ENCODE measurements at places on chromosomes 16 and 17.

- DNase-seq = no peak
Observed at GRCh38 chr17:32240750-32241149, 24.9 kb upstream of the RHBDL3 start.

- no peak for DNase-seq
Observed at GRCh38 chr17:79978548-79978855, 57.2 kb downstream of the TBC1D16 start.

DNA sequence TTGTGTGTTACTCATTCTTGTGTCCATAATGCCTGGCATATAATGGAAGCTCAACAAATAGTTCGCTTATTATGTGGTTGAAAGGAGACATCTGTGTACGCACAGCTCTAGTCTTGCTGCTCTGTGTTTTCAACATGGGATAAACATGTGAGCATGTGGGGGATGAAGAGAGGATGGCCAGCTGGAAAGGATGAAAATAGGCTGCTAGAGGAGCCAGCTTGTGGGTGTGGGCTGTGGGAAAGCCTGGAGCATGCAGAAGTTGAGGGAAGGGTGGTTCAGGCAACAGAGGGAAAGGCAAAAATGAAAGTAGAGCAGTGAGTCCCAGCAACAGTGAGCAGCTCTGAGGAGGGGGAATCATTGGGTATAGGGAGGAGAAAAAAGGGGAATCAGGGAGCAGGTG, 324.6 kb upstream of the CDH11 start:
- DNase-seq = no peak

GRCh38 chr17:9956474-9957131, 51.5 kb upstream of the RCVRN start:
- no peak for DNase-seq

- DNase-seq = no peak
Observed at GRCh38 chr16:86427433-86427851, 82.9 kb upstream of the FOXF1 start.

DNA sequence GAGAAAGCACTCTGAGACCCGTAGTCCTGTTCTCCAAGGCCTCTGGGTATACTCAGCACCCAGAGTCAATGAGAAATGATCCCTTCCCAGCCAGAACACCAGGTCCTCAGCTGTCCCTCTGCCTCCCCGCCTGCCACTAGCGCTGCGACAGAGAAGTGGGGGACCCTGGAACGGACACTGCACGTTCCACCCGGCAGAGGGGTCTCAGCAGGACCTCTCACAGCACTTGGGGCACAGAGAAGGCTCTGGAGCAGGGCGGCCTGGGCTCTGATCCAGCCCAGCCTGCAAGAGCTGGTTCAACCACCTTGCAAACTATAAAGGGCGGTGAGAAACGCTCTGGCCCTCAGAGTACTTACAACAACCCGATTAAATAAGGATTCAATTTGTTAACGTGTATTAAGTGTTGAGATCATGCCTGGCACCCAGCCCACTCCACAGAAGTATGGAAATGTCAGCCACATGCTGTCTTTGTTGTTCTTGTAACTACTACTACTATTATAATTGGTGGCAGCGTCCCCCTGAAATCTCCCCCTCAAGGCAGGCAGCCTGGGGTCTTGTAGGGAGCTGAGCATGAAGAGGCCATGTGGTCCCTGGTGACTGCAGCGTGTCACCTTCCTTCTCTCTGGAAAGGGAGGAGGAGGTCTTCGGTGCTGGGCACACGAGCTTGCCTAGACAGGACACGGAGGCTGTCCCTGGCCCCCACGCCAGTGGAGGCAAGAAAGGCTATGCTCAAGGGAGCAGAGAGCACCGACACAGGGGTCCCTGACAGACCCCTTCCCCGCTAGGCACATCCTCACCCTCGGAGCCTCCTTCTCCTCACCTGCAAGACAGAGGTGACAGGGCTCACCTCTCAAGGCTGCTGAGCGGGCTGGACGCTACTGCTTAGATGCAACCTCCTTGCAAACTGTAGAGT, 2.4 kb downstream of the OSGIN1 start:
- no peak for DNase-seq

DNA sequence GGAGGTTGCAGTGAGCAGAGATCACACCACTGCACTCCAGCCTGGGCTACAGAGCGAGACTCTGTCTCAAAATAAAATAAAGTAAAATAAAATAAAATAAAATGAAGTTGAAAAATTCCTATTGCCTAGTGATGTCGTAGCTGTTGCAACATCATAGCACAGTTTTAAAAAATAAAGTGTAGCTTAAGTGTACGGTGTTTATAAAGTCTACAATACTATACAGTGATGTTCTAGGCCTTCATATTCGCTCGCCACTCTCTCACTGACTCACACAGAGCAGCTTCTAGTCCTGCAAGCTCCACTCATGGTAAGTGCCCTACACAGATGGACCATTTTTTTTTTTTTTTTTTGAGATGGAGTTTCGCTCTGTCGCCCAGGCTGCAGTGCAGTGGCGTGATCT, 43.5 kb upstream of the MNT start:
- no peak for DNase-seq

DNA sequence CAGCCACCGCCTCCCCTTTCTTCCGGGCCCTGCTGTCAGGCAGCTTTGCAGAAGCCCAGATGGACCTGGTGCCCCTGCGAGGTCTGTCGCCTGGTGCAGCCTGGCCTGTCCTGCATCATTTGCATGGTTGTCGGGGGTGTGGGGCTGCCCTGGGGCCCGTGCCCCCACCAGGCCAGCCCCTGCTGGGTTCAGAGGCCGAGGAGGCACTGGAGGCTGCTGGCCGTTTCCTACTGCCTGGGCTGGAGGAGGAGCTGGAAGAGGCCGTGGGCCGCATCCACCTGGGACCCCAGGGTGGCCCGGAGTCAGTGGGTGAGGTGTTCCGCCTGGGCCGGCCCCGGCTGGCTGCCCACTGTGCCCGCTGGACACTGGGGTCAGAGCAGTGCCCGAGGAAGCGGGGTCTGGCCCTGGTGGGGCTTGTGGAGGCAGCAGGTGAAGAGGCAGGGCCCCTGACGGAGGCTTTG, 5.5 kb upstream of the TGFB1I1 start:
- DNase-seq = no peak

- DNase-seq = no peak
Observed at GRCh38 chr17:22703786-22704441, 1011.6 kb downstream of the KCNJ18 start.

GRCh38 chr17:76982408-76983074, 114.3 kb downstream of the MGAT5B start:
- DNase-seq = no peak
